GM06990 (cell line): ENCODE measurements at places on chromosomes 4 and X.

DNA sequence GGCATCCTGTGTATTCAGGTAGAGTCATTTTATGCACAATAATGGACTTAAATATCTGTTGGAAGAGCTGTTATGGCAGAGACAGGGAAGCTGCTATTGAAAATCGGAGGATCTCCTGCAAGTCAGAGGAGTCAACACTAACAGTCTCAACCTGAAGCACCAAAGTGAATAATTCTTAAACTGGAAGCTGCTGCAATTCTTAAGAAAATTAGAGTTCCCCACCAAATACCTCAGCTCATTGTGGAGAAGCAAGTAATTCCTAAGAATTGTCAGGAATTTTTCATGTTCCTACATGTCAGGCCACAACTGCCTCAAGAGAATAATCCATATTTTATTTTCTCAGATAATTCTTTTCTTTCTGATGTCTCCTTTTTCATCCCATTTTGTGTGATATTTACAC is 892.6 kb upstream of the LCORL start:
- DNase-seq = no peak

DNA sequence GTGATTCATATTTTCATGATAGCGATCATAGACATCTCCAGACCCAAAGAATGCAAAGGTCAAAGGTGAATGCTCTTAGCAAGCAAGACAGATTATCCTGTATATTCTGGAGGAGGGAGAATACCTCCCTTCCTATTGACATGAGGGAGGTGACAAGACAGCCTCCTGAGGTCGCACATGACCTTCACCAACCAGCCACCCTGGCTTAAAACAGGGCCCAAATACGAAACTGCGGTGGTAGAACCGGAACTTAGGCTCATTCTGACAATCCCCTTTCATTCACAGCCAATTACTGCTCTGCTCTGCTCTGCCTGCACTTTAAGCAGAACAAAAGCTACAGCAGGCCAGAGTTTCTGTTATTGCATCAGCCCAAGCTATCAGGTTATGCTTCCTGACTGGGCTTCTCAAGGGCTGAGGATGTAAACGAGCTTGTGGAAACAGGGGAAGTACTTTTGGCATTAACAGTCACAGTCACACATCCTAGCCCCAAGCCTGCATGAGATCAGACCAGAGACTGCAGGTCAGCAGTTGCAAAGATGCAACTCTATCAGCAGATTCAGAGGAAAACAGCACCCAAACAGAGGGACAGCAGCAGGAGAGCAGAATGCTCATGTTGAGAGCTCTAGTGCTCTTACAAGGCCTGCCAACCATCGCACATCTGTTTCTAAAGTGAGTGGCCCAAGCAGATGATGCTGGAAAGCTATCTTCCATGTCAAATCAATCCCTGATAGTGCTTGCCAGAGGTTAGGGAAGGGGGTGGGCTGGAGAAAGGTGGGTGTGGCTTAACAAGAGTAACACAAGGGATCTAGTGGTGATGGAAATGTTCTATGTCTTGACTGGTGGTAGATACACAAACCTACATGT is 51.3 kb upstream of the MAP3K15 start:
- DNase-seq = peak; percentile 45

GRCh38 chr4:14906805-14907204 is 95.5 kb upstream of the CPEB2 start:
- DNase-seq = no peak

- DNase-seq = no peak
Measured at GRCh38 chrX:6694977-6695376, 160.1 kb upstream of the VCX3A start.
